ENCODE measurements at places on chromosomes 7 and 10.
A peak's percentile ranks its signal among the peaks of the same experiment; 100 is the strongest.

DNA sequence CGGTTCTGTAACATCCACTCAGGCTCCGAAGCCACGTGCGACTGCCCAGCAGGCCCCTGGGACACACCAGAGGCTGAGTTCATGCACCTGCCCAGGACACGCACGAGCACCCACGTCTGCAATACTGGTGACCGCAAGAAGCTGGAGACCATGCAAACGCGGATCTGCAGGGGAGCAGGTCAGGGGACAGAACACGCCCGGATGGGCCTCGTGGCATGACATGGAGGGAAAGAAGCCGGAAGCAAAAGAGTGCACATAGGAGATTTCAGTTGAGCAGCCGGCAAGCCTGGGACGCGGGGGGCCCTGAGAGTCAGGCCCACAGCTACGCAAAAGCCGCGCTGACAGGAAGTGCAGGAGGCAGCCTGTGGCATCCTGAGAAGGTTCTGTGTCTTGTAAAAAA is 73.7 kb downstream of the FOXL3 start:
- H3K36me3 ChIP-seq, result no peaks in the 10 kb centered on the region
- H3K27ac ChIP-seq, result no peak overlapping the region
- H3K4me1 ChIP-seq, result peaks cover 30% of the 10 kb centered on the region
- DNase-seq, result no peak

DNA sequence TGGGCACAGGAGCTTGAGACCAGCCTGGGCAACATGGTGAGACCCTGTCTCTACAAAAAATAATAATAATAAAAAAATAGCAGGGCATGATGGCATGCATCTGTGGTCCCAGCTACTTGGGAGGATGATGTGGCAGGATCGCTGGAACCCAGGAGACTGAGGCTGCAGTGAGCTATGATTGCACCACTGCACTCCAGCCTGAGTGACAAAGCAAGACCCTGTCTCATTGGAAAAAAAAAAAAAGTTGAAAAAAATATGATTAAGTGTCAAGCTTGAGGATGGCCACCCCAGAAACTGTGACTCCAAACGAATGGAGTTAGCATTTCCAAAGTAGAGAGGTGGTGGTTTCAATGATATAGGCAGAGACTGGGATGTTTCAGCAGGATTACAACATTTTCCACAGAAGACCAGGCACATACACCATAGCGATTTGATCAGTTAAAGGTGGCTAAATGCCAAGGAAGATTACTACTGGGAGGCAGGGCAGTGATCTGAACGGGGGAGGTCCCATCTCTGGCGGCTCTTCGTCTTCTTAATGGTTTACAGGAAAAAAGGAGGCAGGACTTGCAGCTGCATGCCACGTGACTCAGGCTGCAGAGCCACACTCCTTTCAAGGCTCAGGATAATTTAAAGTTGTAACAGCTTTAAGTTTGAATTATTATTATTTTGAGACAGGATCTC is 250.6 kb upstream of the GALNT17 start:
- no peak overlapping the region for H3K4me3 ChIP-seq
- no peaks in the 10 kb centered on the region for H3K27me3 ChIP-seq
- H3K27ac ChIP-seq, result no peak overlapping the region
- no peak for DNase-seq
- H3K4me1 ChIP-seq, result no peaks in the 10 kb centered on the region

- no peak overlapping the region for H3K27ac ChIP-seq
- no peak overlapping the region for H3K4me3 ChIP-seq
- no peak for DNase-seq
- peaks cover 9% of the 10 kb centered on the region for H3K27me3 ChIP-seq
These were observed 317.6 kb downstream of the GRID1 start for GRCh38 chr10:86048973-86049372.

- no peak for DNase-seq
- no peak overlapping the region for H3K27ac ChIP-seq
- H3K4me3 ChIP-seq, result no peak overlapping the region
- no peaks in the 10 kb centered on the region for H3K4me1 ChIP-seq
These were observed 21.7 kb upstream of the FOXI2 start for GRCh38 chr10:127715249-127715648.

GRCh38 chr7:98626460-98627412 is 9.7 kb downstream of the NPTX2 start:
- no peak for DNase-seq
- no peak overlapping the region for H3K4me3 ChIP-seq
- H3K27me3 ChIP-seq, result peaks cover 38% of the 10 kb centered on the region

GRCh38 chr7:46660402-46660980 is 739.4 kb upstream of the IGFBP3 start:
- no peak overlapping the region for H3K27ac ChIP-seq
- no peaks in the 10 kb centered on the region for H3K4me1 ChIP-seq
- no peak for DNase-seq
- H3K36me3 ChIP-seq, result no peaks in the 10 kb centered on the region
- no peak overlapping the region for H3K4me3 ChIP-seq
- no peaks in the 10 kb centered on the region for H3K27me3 ChIP-seq

DNA sequence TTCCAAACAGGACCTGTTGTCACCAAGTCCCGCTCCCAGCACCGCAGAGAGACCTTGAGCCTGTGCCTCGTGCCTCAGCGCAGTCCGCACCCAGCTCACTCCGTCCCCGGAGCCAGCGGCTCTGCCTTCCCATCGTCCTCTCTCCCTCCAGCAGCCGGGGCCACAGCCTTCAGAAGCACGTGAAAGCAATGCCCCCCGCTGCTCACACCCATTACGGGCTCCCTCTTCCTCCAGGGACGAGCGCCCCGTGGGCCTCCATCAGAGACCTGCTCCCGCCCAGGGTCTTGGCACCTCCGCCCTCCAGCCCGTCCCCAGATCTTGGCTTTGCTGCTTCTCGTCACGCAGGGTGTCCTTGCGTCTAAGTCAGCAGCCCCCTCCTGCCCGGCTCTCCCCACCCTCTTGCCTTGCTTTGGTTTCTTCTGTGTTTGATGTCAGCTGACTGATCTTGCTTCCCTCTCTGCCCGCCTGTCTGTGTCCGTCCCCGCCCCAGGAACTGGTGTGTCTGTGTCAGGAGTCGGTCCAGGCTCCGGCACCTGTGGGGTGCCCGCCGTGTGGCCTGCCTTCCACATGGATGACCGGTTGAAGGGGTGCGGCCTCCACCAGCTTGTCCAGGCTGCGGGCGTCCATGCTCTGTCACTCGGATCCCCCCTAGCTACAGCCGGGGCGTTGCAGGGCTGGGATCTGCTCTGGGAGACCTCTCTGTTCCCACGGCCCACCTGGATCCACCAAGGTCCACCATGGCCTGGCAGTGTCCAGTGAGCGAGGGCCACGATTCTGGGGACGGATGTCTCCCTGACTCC is 61.9 kb downstream of the FOXL3 start:
- no peak overlapping the region for H3K4me3 ChIP-seq
- peak; percentile 26 for DNase-seq
- H3K4me1 ChIP-seq, result peaks cover 13% of the 10 kb centered on the region
- H3K27me3 ChIP-seq, result no peaks in the 10 kb centered on the region

DNA sequence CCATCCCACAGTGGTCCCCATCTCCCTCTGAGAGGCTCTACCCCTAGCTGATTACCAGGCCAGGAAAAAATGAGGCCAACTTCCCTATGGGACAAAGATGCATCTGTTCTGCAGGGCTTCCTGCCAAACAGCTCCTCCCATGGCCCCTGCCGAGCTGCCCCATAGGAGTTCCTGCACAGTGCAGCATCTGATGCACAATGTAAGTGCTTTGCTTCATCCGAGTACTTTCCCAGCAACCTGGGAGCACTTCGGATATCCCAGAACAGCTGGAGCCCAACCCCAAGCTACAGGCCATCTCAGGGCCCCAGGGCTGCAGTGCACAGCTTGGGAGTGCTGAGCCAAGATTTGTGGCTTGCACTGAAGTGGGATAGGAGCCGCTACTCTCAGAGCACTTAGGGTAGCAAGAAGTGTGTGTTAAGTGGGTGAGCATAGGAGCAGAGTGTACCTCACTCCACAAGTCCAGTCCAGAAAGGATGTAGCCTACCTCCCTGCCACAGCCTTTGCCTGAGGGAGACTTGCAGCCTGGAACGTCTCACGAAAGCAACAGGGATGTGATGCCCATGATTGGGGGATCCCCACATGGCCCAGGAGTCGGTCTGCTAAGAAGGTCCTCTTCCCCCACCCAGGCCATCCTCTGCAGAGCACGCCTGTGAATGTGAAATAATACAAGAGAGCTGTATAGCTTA is 209.6 kb upstream of the VWC2 start:
- H3K4me1 ChIP-seq, result no peaks in the 10 kb centered on the region
- no peak overlapping the region for H3K27ac ChIP-seq
- no peaks in the 10 kb centered on the region for H3K36me3 ChIP-seq
- H3K4me3 ChIP-seq, result no peak overlapping the region
- no peaks in the 10 kb centered on the region for H3K27me3 ChIP-seq
- DNase-seq, result no peak

DNA sequence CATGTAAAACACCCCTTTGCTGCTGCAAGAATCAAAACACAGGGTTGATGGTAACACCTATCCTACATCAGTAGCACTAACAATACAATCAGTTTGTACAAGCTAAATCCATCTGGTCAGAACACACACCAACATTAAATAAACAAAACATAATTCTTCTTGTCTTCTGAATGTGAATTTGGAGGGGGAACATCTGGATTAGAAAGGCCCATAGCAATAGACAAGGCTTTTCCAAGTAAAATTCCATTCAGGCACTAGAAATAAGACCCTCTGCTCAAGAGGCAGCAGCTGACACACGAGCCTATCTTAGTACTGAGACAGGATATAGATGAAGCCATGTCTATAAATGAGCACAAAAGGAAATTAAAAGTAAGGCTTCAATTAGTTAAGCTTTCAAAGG is 839.9 kb upstream of the LRRTM3 start:
- no peaks in the 10 kb centered on the region for H3K27me3 ChIP-seq
- no peak for DNase-seq
- H3K4me3 ChIP-seq, result no peak overlapping the region
- H3K4me1 ChIP-seq, result no peaks in the 10 kb centered on the region
- no peak overlapping the region for H3K27ac ChIP-seq
- no peaks in the 10 kb centered on the region for H3K36me3 ChIP-seq

- DNase-seq, result no peak
- H3K4me3 ChIP-seq, result peak overlapping the region; percentile 84
- peak overlapping the region; percentile 58 for H3K27ac ChIP-seq
- H3K36me3 ChIP-seq, result peaks cover 10% of the 10 kb centered on the region
- H3K4me1 ChIP-seq, result peaks cover 29% of the 10 kb centered on the region
These were observed 5.0 kb downstream of the LBX1 start for GRCh38 chr10:101224060-101224909.

- peaks cover 2% of the 10 kb centered on the region for H3K4me1 ChIP-seq
- no peak overlapping the region for H3K27ac ChIP-seq
- H3K27me3 ChIP-seq, result peaks cover 69% of the 10 kb centered on the region
These were observed 77.0 kb upstream of the FAM20C start for GRCh38 chr7:115274-115911.

DNA sequence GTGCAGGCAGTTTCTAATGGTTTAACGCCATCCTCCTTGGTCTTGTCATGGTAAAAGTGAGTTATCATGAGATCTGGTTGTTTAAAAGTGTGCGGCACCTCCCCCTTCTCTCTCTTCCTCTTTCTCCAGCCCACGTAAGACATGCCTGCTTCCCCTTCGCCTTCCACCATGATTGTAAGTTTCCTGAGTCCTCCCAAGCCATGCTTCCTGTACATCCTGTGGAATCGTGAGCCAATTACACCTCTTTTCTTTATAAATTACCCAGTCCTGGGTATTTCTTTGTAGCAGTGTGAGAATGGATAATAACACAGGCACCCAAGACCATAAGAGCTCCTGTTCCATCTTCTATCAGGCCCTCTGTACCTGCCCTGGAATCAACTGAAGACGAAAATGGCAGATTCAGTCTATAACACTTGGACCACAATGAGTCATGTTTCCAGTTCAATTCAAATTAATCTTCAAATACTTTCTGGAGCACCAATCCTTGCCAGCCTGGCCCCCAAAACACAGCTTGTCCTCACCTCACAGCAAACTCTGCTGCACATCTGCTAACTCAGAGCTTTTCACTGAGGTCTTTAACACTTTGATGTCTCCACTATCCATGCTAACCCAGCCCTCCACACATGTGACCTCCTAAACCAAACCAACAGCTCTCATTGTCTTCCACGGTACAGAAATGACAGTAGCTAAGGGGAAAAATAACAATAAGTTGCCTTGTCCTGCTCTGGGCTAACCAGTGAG is 73.2 kb downstream of the SFMBT2 start:
- peaks cover 18% of the 10 kb centered on the region for H3K36me3 ChIP-seq
- H3K4me3 ChIP-seq, result no peak overlapping the region
- peaks cover 46% of the 10 kb centered on the region for H3K4me1 ChIP-seq

- no peak for DNase-seq
- no peak overlapping the region for H3K27ac ChIP-seq
- no peak overlapping the region for H3K4me3 ChIP-seq
- H3K36me3 ChIP-seq, result peaks cover 4% of the 10 kb centered on the region
- no peaks in the 10 kb centered on the region for H3K4me1 ChIP-seq
These were observed 24.8 kb upstream of the CAMK1D start for GRCh38 chr10:12324530-12324929.

- no peak overlapping the region for H3K27ac ChIP-seq
These were observed 16.9 kb upstream of the STMP1 start for GRCh38 chr7:135645296-135645904.

- H3K36me3 ChIP-seq, result no peaks in the 10 kb centered on the region
- no peak overlapping the region for H3K4me3 ChIP-seq
- DNase-seq, result no peak
- H3K27me3 ChIP-seq, result no peaks in the 10 kb centered on the region
- H3K27ac ChIP-seq, result no peak overlapping the region
These were observed 122.5 kb upstream of the C1QL3 start for GRCh38 chr10:16644146-16644545.

DNA sequence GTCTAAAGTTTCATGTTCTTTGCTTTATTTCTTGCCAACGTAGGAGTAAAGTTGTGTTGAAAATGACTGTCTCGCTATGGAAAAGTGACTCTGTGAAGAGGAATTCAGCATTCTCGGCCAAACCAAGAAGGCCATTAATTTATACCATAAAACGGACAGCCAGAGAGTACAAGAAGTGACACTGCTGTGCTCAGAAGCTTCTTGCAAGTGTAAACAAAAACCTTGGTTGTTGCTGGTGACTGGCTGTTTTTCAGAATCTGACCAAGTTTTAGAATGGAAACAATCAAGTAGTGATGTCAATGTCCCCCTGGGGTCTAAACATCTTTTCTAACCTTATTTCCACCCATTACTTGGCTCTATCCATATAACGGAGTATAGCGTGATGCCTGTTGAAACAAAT is 201.9 kb downstream of the INHBA start:
- H3K4me1 ChIP-seq, result no peaks in the 10 kb centered on the region
- H3K27ac ChIP-seq, result no peak overlapping the region
- H3K4me3 ChIP-seq, result no peak overlapping the region

Measured in effector memory CD8-positive, alpha-beta T cell (primary cell).